CD14-positive monocyte (primary cell): ENCODE measurements at places on chromosomes 4 and X.
A peak's percentile ranks its signal among the peaks of the same experiment; 100 is the strongest.

DNA sequence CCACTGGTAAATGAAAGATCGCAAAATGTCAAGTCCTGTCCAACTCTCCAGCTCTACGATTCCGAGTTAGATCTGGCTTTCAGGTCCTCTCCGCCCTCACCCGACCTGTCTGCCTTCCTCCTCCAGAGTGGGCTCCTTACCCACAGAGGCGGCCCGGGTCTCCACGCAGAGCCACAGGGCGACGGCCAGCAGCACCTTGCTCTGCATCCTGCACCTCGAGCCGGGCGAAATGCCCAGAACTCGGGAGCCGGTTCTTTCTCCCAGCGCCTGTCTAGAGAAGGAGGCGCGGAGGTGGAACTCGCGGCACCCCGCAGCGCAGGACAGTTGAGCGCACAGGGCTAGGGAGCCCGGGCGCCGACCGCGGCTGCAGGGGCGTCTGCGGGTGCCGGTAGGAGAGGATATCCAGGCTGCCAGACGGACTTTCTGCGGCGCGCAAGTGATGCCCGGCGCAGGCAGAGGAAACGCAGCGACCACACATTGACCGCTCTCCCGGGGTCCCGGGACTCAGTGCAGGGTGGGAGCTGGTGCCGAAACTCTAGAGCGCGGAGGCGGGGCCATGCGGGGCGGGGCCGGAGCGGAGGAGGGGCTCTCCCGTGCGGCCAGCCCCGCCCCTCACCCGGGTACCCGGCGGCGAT, at the start of gene KDR:
Gene KDR, minus strand, starts transcription at position 509 of the 635 bp plus-strand sequence. Its CDS starts 302 bp downstream, at position 207.
- H3K36me3 ChIP-seq, result no peaks in the 10 kb centered on the region
- no peak within 1 kb of the TSS for H3K27ac ChIP-seq
- no peak for DNase-seq
- H3K27me3 ChIP-seq, result peaks cover 51% of the 10 kb centered on the region
- H3K4me3 ChIP-seq, result no peak within 1 kb of the TSS

- H3K4me1 ChIP-seq, result peaks cover 31% of the 10 kb centered on the region
- peak overlapping the region; percentile 55 for H3K27ac ChIP-seq
- no peak overlapping the region for H3K4me3 ChIP-seq
- peak; percentile 56 for DNase-seq
- H3K27me3 ChIP-seq, result no peaks in the 10 kb centered on the region
These were observed 96.3 kb downstream of the MAML3 start for GRCh38 chr4:140057701-140058100.

DNA sequence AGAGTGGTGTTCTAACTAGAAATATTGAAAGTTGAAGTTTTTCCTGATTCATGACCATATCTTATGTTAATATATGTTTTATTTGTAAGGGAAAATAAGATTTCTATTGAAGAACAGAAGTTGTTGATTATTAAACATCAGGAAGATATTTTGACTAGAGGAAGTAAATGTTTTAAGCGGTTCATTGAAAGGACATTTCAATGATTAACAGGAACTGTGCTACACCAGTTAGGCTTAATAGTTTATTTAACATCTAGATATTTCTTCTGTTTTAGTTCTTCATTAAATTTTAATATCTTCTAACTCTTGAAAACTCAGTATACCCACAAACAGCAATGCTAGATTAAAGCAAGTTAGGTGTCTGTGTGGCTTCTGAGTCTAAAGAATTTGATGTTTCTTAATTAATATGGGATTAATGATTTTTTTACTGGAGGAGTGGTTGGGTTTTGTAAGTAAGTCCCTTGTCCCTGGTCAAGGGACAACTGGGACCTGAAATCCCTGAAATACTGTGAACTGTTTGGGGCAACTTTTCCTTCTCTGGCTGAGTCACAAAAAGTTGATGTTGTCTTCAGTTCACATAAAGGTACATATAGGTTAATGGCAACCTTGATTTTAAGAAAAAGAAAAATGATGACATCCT, 42.9 kb upstream of the CYP4V2 start:
- H3K36me3 ChIP-seq, result no peaks in the 10 kb centered on the region
- H3K27me3 ChIP-seq, result peaks cover 26% of the 10 kb centered on the region
- no peak overlapping the region for H3K4me3 ChIP-seq
- H3K27ac ChIP-seq, result no peak overlapping the region
- H3K4me1 ChIP-seq, result no peaks in the 10 kb centered on the region

DNA sequence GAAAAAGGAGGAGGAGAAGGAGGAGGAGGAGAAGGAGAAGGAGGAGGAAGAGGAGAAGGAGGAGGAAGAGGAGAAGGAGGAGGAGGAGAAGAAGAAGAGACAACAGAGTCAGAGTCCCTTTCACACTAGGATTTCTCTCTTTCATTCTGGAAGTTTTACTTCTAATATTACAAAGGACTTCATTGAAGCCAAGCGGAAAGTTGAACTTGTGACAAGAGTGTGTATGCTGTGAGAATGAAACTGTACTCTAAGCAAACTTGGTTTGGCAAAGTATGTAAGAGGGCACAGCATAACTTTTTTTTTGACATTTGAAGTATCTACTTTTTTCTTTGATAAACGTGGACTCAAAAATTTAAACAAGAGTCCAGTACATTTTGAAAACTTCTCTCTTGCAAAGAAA, 48.0 kb downstream of the CXCL8 start:
- no peaks in the 10 kb centered on the region for H3K4me1 ChIP-seq
- no peak overlapping the region for H3K4me3 ChIP-seq
- no peaks in the 10 kb centered on the region for H3K27me3 ChIP-seq
- no peak overlapping the region for H3K27ac ChIP-seq

GRCh38 chrX:132704769-132705168, 215.9 kb upstream of the MBNL3 start:
- H3K4me3 ChIP-seq, result no peak overlapping the region
- no peaks in the 10 kb centered on the region for H3K36me3 ChIP-seq
- H3K27ac ChIP-seq, result no peak overlapping the region
- peaks cover 9% of the 10 kb centered on the region for H3K4me1 ChIP-seq

DNA sequence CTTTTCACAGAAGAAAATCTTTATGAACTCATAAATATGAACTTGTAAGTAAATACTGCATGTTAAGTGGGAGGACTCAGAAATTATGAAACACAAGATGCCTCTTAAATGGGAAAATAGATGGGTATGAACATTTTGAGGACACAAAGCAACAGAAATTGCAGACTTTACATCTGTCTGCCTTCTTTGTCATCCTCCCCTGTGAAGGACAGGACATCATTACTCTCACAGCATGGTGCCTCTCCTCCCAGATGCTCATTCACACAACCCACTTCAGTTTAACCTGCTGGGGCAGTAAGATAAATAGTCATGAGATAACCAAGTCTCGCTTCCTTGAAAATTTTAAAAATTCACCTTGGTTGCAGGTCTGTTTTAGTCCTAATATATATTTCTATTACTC, 144.5 kb downstream of the APBB2 start:
- no peaks in the 10 kb centered on the region for H3K27me3 ChIP-seq
- H3K4me3 ChIP-seq, result no peak overlapping the region
- DNase-seq, result no peak
- H3K27ac ChIP-seq, result no peak overlapping the region

DNA sequence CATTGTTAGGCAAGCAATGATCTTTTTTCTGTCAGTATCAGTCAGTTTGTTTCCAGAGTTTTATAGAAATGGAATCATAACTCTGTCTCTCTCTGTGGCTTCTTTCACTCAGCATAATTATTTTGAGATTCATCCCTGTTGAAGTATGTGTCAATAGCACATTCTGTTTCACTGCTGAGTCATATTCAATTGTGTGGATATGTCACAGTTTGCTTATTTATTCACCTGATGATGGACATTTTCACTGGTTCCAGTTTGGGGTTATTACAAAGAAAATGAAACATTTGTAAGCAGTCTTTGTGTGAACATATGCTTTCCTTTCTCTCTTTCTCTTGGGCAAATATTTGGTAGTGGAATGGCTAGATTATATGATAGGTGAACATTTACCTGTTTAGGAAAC, 10.2 kb upstream of the ZNF718 start:
- peaks cover 2% of the 10 kb centered on the region for H3K27me3 ChIP-seq
- no peaks in the 10 kb centered on the region for H3K36me3 ChIP-seq
- no peak overlapping the region for H3K4me3 ChIP-seq
- no peak overlapping the region for H3K27ac ChIP-seq
